ENCODE measurements at places on chromosomes 12 and 14.
A peak's percentile ranks its signal among the peaks of the same experiment; 100 is the strongest.

GRCh38 chr14:49886523-49886922, 6.4 kb upstream of the ARF6 start:
- no peak for DNase-seq

DNA sequence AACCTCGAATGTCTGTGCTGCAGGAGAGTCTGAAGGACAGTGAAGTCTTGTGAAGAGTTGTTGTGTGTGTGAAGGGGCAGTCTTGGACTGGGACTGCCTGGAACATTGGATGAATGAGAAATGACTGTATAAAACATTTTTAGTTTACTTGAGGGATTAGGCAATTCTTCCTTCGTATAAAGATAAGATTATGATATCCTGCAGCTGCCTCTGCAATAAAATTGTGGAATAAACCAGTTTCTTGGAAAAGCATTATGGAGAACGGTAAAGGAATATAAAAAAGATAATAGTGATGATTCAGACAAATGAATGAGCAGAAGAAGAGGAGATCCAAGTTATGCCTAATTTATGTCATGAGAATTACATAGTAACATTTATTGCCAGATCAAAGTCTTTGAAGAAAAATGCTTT, 30.9 kb upstream of the LUM start:
- no peak for DNase-seq

DNA sequence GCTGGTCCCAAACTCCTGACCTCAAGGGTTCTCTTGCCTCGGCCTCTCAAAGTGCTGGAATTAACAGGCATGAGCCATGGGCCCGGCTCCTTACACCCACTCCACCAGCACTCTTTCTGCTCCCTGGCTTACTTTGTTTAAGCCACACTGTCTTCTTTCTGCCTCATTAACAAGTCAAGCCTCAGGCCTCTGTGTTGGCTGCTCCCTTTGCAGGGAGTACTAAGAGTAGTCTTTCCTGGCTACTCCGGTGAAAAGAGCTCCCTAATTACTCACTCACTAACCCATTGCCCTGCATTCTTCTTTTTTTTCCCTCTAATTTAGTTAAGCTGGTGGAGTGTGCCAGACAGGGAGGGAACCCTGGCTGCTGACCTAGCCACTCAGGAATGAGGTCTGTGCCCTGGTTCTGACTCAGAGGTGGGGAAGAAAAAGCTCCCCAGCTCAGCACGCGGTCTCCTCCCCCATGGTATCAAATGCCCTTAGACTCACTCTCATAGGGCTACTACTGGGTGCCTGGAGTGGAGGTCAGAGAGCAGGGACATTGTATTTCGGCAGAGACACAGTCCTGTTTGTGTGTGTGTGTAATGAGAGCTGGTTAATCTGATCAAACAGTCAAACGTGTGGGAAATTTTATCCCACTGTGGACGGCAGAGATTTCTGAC, 19.8 kb downstream of the GALNT6 start:
- DNase-seq = peak; percentile 92

DNA sequence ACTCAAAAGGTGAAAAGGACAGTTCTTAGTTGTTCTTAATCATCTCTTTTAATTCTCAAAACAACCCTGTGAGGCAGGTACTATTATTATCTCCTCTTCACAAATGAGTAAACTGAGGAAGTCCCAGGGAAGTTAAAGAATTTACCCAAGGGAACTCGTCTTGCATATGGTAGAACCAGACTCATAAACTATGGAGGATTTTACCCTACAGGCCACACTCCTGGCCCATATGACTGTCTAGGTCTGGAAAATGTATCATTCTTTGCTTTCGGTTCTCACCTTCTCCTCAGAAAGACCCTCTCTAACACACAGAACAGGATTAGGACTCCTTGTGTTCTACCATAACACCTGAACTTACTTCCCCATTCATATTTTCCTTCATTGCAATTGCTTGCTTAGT, 18.9 kb downstream of the SOX5 start:
- DNase-seq = no peak

GRCh38 chr12:121793838-121794533, 498 bp upstream of the RHOF start:
- peak; percentile 81 for DNase-seq

- DNase-seq = no peak
Measured at GRCh38 chr14:23033251-23033727, 1.4 kb downstream of the PSMB5 start.

- no peak for DNase-seq
Measured at GRCh38 chr12:131991816-131992430, 42.2 kb downstream of the EP400 start.

GRCh38 chr14:101482066-101482465, 79.2 kb upstream of the DIO3 start:
- DNase-seq = no peak

GRCh38 chr14:22489957-22490950, 98.8 kb downstream of the DAD1 start:
- no peak for DNase-seq

- no peak for DNase-seq
Measured at GRCh38 chr12:40336573-40337199, 111.9 kb downstream of the LRRK2 start.

DNA sequence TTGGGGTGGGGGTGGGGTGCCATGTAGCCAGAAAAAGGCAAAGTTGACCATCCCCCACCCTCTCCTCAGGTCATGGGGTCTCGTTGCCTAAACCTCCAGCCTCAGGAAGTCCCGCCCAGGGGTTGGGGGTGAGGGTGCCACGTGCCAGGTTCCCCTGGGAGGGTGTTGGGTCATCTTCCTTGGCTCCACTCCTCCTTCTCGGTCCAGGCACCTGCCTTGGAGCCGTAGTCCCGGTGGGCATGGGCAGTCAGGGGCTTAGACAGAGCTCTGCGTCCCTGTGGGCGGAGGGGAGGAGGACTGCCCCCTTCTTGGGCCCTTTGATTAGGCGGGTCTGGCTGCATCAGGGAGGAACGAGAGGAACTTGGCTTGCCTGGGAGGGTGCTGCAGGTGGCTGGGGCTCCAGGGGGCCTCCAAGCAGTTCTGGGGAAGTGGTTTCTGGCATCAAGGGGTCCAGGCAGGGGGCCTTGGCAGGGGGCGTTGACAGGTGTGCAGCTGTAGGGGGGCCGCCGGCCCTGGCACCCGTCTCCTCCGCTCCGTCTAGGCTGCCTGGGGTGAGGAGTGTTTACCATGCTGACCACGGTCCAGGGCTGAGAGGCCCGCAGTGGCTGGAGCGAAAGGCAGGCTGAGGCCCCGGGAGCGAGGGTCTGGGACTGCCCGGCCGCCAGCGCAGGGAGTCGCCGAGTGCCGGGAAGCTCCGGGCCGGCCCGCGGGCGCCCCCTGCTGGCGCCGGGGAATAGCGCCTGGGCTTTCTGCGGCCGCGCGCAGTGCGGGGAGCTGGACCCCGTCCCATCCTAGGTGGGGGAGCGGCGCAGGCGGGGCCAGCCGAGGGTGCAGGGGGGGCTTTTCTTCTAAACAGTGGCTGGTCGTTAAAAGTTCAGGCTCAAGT, 7.9 kb downstream of the SETD1B start:
- DNase-seq = peak; percentile 80

GRCh38 chr14:100317912-100318808, 5.0 kb upstream of the SLC25A47 start:
- no peak for DNase-seq

- no peak for DNase-seq
Measured at GRCh38 chr12:23093488-23093887, 468.5 kb downstream of the ETNK1 start.

DNA sequence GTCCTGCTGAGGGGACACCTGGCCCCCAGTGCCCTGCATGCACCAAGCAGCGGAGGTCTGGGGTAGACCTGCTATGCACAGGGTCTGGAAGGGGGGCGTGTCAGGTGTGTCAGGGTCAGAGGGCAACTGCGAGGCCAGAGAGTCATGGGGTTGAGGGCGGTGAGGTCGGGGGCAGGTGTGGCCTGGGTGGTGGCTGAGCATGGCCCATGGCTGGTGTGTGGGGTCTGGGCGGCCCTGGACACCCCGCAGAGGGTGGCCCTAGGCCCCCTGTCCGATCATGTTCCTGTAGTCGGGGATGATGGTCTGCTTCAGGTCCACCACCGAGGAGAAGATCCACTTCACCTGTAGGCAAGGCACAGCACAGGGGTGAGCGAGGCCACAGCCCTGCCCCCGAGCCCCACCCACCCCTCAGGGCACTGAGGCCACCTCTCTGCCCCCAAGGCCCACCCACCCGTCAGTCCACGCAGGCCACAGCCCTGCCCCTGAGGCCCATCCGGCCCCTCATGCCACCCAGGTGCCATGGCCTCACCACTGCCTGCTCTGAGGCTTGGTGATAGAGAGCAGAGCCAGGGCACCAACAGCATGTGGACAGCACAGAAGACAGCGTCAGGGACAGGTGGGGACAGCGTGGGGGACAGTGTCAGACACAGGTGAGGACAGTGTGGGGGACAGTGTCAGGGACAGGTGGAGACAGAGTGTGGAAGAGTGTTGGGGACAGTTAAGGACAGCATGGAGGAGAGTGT, 211.3 kb downstream of the TMEM121 start:
- no peak for DNase-seq

DNA sequence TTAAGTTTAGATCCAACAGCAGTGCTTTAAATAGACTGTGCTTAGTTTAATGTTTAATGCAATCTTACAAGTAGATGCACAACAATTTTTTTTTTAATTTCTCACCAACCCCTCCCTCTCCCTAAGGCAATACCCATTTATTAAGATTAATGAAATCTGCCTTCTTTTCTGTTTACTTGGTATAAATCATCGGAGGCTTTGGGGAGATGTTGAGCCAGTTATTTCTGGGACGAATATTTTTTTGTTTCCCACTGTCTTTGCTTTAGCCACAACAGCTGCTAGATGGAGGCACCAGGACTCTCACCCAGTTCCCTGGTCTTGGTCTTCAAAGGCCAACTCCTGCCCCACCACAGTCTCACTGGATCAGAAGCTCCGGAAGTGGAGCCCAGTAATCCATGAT, 113.4 kb downstream of the PLXNC1 start:
- no peak for DNase-seq

- DNase-seq = no peak
Measured at GRCh38 chr12:49843411-49843810, 505 bp upstream of the BCDIN3D start.

GRCh38 chr14:74898694-74899093, 17.0 kb downstream of the DLST start:
- DNase-seq = no peak

- no peak for DNase-seq
Measured at GRCh38 chr12:95177201-95177768, 40.0 kb downstream of the FGD6 start.

DNA sequence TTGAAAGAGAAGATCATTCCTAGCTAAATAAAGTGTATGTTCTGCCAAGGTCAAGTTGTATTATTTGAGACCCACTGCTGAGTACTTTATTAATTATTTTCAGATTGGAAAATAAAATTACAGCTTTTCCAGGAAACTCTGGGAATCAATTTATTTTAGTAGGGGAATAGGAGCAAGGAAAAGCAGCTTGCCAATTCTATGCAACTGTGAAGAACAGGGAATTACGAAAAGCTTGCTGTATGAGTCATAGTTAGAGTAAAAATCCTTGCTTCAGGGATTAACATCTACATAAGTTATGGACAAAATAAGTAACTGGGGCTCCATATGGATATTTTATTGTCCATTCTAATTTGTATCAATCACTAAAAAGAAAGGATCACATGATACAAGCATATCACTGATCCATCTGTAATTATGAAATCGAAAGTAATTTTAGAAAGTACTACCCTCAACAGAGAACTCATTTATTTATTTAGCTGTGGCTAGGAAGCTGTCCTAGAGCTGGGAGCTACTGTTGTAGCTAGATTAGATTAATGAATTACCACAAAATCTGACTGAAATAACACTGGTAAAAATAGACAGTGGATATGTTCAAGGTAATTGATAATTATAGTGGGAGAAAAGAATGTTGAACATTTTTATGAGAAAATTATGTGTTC, 303.5 kb upstream of the NPAS3 start:
- peak; percentile 5 for DNase-seq

- DNase-seq = no peak
Measured at GRCh38 chr12:16165506-16165905, 112.0 kb downstream of the SLC15A5 start.

GRCh38 chr14:85159726-85160125, 370.2 kb upstream of the FLRT2 start:
- DNase-seq = no peak

GRCh38 chr14:103395244-103395643, 10.0 kb downstream of the MARK3 start:
- no peak for DNase-seq

DNA sequence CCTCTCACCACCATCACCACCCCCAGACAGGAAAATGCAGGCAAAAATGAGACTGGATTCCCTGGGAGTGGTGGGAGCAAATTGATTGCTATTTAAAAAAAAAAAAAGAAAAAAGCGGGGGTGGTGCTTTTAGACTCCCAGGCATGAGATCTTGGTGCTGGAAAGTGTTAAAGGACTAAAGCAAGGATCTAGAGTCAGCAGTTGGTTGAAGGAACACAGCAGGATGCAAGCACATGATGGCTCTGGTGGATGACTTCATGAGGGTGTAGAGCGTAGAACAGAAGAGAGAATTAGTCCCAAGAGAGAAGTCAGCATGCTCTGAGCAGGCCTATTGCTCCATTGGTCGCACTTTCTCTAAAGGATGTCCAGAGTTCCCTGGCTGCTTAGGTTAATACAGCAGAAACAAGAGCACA, 183.8 kb upstream of the HMGA2 start:
- DNase-seq = no peak

- no peak for DNase-seq
Measured at GRCh38 chr12:125083072-125083471, 17.8 kb downstream of the AACS start.

DNA sequence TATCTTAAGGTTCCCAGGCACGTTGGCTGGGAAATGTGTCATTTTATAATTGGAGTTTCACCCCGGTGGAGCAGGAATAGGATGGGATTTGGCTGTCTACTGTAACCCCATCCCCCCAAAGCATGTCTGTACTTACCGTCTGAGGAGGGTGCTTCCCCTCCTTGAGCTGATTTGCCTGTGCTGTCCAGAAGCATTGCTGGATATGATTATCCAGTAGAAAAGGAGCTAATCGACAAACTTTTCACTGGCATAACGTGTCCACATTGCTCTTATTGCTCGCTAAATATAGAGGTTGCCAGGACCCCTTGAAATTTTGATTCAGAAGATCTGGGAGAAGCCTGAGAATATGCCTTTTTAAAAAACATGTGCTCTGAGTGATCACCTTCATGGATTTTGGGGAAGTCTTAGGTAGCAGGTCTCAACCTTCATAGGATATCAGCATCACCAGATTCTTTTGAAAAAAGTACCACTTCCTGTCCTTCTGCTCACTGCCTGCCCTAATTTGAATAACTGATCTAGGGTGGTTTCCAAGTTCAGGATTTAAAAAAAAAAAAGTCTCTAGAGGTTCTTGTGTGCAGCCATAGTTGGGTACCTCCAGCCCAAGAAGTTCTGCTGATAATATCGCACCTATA, 80.4 kb upstream of the KCNA1 start:
- no peak for DNase-seq

Data from HTR-8/SVneo (cell line).